ENCODE measurements at places on chromosomes 7 and 10.

DNA sequence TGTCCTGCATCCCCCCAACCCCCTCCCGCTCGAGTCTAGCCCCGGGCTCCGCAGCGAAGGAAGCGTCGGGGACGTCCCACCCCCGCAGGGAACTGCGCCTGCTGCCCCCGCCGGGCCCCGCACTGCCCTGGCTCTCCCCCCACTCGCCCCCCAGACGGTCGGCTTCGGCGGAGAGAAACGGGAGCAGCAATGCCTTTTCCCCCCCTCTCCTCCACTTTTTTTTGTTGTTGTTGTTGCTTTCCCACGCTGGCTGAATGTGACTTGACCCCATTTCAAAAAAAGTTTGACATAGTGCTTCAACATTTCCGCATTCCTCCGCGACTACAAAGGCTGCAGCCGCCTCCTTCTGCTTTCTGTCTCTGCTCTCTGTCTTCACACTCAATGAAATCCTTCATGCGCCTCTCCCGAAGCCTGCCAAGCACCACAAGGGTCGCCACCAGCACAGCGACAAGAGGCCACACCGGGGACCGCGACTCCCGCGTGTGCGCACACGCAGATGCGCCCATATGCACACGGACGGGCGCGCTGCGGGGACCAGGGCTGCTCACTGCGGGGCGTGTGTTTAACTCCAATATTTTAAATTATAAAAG lies 1.0 kb downstream of the CDK6 start:
- DNase-seq: peak; percentile 83

DNA sequence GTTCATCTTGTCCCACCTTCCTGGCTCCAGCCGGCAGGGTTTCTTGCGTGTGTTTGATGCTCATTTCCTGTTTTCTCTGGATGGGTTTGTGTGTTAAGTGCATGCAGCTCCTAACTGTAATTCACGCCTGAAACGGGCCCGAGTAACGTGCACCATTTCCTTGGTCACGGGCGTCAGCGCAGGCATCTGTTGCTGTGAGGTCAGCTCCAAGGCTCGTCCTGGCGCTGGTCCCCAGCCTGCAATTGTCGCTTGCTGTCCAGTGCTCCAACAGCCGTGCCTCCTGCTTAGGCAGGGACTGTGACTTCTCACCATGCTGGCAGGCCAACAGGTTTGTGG lies 201.1 kb downstream of the GLRX3 start:
- DNase-seq: no peak

DNA sequence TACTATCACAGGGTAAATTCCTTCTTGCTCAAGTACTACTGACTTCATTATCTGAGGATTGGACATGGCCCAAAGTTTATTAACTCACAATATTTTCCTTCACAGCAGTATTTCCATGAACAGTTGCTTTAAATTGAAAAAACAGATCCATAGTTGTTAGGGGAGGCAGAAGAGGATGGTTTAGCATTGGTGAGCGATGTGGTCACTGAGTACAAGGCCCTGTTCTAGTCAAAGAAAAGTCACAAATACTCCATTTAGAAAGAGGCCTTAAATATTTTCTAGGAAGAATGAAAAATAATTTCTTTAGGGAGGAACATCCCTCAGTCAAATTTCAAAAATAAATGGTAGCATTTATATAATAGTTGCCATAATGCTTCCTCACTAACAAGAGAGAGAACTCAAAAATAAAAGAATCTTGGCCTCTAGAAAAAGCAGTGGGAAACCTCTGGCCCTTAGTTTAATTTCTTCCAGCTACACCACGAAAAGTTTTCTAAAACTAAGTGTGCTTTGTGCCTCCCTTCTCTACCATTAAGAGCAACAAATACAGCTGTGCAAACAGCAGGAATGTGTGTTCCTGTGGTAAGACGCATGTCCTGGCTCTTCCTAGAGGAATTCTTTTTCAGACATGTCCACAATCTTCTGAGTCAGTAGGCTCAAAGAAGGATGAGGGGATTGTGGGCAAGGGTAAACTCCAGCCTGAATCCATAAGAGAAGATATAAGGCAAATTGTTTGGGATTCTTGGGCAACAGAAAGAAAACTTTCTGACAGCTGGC lies 105.7 kb downstream of the HOXA1 start:
- no peak for DNase-seq

DNA sequence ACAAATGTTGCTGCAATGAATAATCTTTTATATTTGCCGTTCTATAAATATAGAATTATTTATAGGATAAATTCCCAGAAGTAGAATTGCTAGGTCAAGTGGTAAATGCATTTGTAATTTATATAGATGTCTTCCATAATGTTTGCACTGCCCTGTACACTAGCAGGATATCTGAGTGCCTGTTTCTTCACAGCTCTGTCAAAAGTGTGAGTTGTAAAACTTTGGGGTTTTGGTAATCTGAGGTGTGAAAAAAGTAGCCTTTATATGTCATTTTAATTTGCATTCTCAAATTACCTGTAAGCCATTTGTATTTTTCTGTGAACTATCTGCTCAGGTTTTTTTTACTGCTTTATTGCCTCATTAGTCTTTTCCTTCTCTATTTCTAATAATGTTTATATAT lies 271.2 kb downstream of the NEBL start:
- DNase-seq: no peak

DNA sequence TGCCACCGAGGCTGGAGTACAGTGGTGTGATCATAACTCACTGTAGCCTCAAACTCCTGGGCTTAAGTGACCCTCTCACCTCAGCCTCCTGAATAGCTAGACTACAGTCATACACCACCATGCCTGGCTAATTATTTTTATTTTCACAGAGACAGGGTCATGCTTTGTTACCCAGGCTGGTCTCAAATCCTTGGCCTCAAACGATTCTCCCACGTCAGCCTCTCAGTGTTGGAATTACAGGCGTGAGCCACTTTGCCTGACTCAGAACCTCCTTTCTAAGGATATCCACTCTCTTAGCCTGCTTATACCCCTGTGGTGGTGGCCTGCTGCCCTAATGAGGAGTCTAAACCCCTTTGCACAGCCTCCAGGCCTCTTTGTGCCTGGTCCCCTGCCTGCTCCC lies 4.2 kb upstream of the IGFBP1 start:
- no peak for DNase-seq

DNA sequence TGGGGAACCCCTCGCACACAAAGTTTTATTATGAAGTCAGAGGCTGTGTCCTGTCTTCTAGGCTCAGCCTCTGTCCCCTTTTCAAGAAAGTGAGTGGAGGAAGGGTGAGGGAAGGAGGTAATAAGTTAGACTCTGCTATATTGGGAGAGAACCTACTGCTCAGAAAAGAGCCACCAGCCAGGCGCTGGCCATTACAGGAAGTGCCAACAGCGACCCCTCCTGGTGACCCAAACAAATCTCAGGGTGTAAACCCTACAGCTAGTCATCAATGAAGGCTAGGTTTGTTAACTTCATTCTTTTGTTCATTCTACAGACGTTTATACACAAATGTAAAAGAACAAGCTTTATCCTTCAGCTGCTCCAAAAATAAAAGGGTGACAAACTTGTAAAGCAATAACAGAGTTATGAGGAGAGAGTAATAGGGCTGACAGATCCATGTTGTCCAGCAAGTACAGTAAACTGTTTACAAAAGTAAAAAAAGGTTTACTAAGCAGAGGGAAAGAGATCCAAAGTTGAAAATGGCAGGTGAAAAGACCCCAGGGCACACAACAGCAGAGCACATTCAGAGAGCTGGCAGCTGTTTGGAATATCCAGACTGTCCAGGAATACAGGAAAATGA lies 82.7 kb downstream of the FAM204A start:
- peak; percentile 6 for DNase-seq

DNA sequence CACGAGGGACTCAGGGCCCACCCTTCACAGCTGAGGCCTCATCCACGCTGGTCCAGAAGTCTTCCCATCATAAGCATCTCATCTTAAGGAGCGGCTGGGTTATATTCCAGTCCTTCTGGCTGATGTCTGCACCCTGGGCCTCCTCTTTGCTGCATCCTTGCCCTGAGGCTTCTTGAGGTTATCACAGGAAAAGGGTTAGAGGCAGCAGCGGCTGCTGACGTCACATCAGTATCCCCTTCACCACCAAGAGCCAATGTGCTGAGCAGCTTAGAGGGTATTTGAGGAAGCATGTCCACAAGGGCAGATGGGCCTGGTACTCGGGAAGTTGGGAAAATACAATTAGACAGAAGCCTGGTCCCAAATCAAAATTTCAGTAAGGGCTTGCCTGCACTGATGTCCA lies 125.1 kb downstream of the PLXNA4 start:
- no peak for DNase-seq

DNA sequence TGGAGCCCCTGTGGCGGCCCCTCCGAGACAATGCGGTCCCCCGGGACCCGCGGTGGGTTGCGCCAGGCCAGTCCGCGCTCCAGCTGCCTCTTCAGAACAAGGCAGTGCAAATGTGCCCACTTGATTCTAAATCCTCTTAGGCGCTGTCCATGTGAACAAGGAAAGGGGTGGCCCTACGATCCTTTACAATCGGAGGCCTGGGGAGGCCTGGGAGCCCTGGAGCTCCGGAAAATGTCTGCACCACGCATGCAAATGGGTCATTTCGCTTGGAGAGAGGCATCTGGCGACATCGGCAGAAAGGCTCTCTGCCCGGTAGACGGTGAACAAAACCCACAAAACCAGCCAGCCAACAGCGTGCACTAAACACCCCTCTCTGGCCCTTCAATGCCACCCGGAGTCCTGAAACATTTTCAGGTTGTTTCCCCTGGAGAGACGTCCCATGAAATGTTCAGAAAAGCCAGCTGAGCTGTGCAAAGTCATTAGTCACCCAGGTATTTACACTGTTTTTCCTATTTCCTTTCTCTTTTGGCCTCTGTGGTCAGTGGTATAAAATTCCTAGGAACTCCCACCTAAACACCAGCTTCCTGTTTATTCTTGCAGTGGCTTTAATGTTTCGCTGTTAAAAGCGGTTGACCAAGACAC lies 102.8 kb upstream of the ZNF438 start:
- DNase-seq: peak; percentile 92

DNA sequence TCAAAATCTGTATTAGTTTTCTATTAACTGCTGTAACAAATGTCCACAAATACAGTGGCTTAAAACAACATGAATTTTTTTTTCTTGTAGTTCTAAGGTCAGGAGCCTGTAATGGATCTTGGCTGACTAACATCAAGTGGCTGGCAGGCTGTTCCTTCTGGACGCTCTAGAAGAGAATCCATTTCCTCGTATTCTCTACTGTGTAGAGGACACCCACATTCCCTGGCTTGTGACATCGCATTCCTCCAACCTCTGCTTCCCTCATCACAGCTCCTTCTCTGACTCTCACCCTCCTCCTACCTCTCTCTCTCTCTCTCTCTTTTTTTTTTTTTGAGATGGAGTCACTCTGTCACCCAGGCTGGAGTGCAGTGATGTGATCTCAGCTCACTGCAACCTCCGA lies 4.8 kb upstream of the CALHM1 start:
- no peak for DNase-seq

DNA sequence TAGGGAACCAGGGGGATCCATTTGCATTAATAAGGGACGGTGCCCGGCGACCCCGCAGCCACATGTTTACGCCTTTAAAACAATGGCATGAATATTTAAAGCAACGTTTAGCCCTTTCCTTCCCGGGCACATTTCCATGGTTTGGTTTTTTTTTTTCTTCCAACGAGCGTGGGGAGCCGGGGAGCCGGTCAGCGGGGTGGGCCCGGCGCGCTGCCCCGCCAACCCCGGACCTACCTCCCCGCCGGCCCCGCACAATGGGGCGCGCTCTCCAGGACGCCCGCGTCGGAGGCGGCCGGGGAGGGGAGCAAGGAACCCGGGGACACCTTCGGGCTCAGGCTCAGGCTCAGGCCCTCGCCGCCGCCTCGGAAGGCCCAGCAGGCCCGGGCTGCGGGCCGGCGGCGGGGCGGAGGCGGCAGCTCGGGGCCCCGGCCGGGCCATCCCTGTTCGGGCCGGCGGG lies 1.0 kb downstream of the SEPHS1 start:
- DNase-seq: peak; percentile 36

- no peak for DNase-seq
Measured at GRCh38 chr7:4074407-4074806, 607.7 kb upstream of the FOXK1 start.
